ENCODE measurements at places on chromosomes 11 and 22. TPM values are rescaled to one million over a fixed set of nuclear protein-coding genes. Genes with fewer than 3 reads are reported as not detected.

DNA sequence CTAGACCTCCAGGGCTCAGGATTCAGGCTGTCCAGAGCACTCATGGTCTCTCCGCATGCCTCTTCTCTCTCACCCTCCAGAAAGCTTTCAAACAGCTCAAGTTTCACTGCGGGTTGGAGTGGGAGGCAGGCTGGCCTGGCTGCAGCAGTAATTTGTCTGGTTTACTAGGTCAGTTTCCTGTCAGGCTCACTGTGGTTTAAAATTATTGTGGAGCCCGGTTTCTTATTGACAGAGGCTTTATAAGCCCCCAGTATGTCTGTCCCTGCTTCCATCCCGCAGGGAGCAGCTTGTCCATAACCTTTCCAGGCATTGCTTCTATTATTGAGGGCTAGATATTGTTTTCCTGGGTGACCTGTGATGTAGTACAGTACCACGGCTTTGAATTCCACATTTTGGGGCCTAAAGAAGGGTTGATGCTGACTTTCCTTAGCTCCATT is 235.3 kb upstream of the SORL1-AS1 start:
- peak; percentile 66 for DNase-seq

- DNase-seq: no peak
Measured at GRCh38 chr11:45316258-45316657, 30.1 kb upstream of the SYT13 start.

The TRPM5 gene
- total RNA-seq: not detected

DNA sequence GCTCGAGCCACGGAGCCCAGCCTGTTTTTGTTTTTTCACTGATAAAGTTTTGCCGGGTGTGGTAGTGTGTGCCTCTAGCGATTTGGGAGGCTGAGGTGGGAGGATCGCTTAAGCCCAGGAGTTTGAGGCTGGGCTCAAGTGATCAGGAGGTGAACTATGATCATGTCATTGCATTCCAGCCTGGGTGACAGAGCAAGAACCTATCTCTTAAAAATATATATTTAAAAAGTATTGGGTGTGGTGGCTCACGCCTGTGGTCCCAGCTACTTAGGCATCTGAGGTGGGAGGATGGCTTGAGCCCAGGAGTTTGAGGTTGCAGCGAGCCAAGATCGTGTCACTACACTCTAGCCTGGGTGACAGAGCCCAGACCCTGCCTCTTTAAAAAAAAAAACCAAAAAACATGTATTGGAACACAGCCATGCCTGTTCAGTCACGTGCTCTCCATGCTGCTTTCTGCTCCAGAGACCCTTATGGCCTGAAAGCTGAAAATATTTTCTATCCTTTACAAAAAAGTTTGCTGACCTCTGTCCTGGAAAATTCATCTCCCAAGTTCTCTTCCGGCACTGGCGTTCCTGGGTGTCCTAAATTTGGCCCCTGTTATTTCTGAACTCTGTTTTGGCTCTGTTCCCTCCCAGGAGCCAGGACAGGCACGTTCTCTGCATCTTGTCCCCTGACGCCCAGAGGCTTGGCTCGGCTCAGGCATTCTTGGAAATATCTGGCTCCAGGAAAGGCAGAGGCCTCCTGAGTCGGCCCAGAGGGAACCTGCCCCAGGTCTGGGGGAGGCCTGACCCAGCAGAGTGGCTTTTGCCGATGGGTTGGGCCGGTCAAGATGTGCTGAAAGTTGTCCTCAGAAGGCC is 61.3 kb upstream of the PPP6R3 start:
- DNase-seq: peak; percentile 43

DNA sequence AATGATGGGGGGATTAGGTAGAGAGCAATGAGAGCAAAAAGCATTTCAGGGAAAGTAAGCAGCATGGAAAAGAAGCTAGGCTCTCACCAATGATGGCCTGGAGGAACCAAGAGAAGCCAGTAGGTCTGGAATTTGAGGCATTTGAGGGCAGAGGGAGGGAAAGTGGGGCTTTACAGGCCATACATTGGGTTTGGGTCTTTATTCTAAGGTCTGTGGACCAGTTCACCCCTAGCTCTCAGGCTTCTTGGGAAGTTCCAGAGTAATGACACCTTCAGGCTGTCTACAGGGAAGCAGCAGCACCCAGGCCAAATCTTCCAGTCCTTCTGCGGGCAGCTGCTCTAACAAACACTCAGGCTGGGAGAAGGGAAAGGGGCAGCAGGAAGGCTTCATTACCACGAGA is 29.4 kb downstream of the ARFGAP2 start:
- DNase-seq: no peak

GRCh38 chr11:130006929-130007328 is 4.3 kb upstream of the PRDM10 start:
- no peak for DNase-seq

DNA sequence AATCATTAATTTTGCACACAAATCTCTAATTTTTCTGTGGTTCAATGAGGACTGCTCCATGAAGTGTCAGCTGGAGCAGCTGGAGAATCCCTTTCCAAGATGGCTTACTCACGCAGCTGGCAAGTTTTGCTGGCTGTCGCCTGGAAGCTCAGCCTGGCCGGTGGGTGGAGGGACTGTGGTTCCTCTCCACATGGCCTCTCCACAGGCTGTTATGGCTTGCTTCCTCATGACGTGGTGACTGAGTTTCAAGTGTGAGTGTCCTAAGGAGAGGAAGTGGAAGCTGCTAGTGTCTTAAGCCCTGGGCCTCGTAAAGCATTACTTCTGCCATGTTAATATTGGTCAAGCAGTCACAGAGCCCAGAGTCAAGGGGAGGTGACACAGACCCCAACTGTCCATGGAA is 14.0 kb upstream of the NRIP3 start:
- DNase-seq: no peak

DNA sequence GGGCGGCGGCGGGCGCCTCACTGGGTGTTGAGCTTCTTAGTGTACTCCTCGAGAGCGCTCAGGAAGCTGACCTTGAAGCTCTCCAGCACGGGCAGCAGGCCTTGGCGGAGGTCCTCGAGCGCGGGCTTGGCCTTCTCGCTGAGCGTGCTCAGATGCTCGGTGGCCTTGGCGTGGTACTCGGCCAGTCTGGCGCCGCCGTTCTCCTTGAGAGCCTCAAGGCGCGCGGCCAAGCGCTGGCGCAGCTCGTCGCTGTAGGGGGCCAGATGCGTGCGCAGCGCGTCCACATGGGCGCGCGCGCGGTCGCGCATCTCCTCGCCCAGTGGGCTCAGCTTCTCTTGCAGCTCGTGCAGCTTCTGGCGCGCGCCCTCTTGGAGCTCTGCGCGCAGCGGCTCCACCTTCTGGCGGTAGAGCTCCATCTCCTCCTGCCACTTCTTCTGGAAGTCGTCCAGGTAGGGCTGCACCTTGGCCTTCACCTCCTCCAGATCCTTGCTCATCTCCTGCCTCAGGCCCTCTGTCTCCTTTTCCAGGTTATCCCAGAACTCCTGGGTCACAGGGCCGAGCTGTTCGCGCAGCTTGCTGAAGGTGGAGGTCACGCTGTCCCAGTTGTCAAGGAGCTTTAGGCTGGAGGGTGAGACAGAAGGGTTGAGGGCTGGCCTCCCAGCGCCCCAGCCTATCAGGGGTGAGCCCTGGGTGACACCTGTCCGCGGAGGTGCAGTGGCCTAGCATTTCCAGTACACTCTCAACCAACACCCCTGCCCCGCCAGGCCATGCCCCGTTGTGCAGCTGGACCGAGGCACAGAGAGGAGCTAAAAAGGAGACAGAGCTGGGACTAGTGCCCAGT is 1.4 kb downstream of the APOA1 start:
- peak; percentile 96 for DNase-seq

The IGLL1 gene
- not detected for total RNA-seq

The MOV10L1 gene
- total RNA-seq: not detected

DNA sequence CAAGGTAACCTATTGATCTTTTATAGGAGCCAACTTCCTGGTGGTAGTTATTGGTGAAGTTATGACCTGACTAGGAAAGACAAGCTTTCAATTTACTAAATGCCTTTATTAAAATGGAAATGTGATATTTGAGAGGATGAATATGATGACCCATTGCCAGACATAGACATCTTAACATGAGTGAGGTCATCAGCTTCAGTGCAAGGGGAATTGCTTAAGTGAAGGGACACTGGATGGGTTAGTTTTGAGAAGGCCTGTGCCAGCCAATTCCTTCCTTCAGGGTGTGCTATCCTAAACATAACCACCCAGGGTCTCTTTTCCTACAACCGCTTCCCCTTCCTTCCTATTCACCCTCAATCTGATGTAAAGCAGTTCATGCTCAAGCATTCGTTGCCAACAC is 21.5 kb downstream of the NAV2 start:
- DNase-seq: no peak

The KRTAP5-2 gene
- total RNA-seq: not detected

GRCh38 chr11:87394924-87395323 is 357.2 kb downstream of the TMEM135 start:
- no peak for DNase-seq

GRCh38 chr22:48369789-48370507 is 1457.7 kb downstream of the BRD1 start:
- peak; percentile 21 for DNase-seq

The P2RX6 gene
- not detected for total RNA-seq

The CARD18 gene
- not detected for total RNA-seq

- no peak for DNase-seq
Measured at GRCh38 chr22:48923996-48924395, 903.7 kb downstream of the BRD1 start.

- peak; percentile 76 for DNase-seq
Measured at GRCh38 chr11:60985991-60986915, 14.8 kb downstream of the CD6 start.

The OR51B5 gene
- total RNA-seq: not detected

DNA sequence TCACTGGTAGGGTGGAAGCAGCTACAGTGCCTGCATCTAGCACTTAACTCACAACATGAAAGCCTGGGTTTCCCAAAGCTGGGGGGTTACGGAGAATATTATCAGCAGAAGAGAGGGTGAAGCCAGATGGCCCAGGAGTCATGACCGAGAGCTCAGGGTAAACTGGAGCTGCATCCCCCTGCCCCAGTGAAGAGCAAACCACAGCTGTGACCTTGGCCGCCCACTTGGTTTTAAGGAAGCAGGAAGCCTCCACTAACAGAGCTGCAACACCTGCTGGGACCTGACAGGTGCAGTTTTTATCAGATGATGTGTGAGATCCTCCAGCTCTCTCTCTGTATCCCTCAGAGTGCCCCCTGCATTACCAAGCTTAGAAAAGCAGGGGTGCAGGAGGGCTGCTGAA is 20.9 kb downstream of the TCP11L1 start:
- DNase-seq: no peak

GRCh38 chr22:19719050-19719482 is 4.3 kb upstream of the GP1BB start:
- DNase-seq: no peak

The SLC22A8 gene
- not detected for total RNA-seq

DNA sequence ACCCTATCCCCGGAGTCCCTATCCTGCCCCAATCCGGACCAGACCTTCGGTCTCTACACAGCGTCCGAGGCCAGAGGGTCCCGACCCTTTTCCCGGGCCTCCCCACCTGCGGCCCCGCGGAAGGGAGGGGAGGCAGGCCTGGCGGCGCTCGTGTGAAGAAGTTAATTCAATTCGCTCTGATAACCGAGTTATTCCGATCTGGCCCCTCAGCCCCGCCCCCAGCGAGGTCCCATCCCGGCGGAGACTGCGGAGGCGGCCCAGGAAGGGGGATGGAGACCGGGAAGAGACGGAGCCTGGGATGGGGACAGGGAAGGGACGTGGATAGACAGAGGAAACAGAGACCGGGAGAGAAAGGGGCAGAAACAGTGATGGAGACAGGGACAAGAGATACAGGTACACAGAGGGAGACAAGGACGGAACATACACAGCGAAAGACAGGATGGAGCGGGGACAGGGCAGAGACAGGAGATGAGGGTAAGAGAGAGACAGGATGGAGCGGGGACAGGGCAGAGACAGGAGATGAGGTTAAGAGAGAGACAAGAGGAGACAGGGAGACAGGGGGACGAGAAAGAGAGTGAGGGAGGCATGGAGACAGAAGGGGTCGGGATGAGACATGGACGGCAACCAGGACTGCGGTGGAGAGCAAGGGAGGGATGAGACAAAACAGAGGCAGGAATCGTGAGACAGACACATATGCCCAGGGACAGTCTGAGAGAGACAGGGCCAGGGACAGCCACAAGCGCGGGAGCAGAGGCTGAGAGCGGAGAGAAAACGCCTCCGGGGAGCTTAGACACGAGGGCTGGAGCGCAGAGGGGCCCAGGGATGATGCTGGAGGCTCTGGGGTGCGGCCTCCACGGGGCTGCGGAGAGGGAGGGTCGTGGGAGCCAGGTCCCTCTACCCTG is 636 bp upstream of the PHOX2A start:
- no peak for DNase-seq

- DNase-seq: no peak
Measured at GRCh38 chr11:129787532-129788155, 28.0 kb upstream of the TMEM45B start.

Data from stomach (tissue), 19 donors.